ENCODE measurements at places on chromosomes 5 and 9. TPM values are rescaled to one million over a fixed set of nuclear protein-coding genes. Genes with fewer than 3 reads are reported as not detected.

Gene CAPSL
- polyA plus RNA-seq = 0.23 TPM

DNA sequence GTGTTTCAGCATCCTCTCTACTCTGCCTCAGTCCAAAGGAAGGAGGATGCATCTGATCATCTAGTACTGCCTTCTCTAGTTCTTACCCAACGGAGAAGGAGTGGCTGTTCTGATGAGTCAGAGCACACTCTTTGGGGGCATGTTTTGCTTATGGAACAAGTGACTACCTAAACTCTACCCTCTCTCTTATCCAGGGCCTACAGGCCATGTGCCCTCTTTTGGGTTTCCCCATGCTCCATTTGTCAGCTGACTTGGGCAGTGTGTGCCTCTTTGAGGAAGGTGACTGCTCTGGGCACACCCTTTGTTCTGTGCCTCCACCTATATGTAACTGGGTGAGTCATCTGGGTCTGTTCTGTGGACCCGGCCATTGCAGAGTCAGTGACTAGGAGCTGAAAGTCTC lies 89.6 kb upstream of the BNC2 start:
- DNase-seq = no peak

GRCh38 chr5:39119404-39120051 lies 45.3 kb upstream of the RICTOR start:
- no peak for DNase-seq

Gene FNBP1
- 11.0 TPM for polyA plus RNA-seq

- DNase-seq = peak; percentile 78
Measured at GRCh38 chr5:116572350-116573278, 2.0 kb downstream of the SEMA6A start.

DNA sequence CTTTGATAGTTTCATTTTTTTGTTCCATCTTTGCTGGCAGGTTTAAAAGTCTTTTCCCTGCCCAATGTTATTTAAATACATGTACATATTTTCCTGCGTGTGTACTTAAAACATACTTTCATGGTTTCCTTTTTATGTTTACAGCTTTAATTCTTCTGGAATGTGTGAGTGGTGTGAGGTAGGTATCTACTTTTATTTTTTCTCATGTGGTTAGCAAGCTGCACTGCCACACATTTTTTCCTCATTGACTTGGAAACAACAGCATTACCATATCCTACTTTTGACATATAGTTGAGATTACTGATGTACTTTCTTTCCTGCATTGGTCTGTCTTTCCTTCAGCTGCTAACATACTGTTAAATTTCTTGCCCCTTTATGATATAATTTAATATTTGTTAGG lies 51.4 kb upstream of the COL15A1 start:
- no peak for DNase-seq

All from SK-N-SH (cell line).